ENCODE measurements at places on chromosomes 12 and 14. TPM values are rescaled to one million over a fixed set of nuclear protein-coding genes. Genes with fewer than 3 reads are reported as not detected.

- no peaks in the 10 kb centered on the region for H3K4me1 ChIP-seq
- DNase-seq = peak; percentile 19
- no peak overlapping the region for H3K4me3 ChIP-seq
- H3K36me3 ChIP-seq = no peaks in the 10 kb centered on the region
These were observed 120.9 kb downstream of the TMEM132C start for GRCh38 chr12:128387811-128388422.

DNA sequence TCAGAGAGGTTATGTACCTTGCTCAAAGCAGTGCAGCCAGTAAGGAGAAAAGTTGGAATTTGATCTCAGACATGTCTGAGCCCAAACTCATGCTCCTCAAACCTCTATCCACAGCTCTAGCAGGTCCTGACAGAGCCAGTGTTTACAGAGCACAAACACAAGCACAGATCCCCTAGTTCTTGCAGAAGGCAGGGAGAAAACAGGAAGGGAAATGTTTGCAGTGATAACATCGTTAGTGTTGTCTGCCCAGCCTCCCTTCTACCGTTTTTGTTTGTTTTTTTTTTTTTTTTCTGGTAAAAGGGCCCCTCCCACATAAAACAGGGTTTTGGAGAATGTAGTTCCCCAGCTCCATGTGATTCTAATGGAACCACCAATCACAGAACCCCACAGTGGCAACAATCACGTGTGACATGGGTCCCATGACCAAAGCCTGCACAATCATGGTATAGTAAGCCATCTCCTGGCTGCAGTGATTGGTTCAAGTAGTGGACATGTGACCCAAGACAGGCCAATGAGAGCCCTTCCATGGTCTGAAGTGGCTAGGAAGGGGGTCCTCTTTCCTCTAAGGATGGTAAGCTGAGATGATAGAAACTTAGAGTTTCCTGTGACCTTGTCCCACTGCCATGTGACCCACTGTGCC, 513.4 kb downstream of the MED13L start:
- H3K27ac ChIP-seq = no peak overlapping the region
- DNase-seq = no peak
- no peak overlapping the region for H3K4me3 ChIP-seq
- no peaks in the 10 kb centered on the region for H3K36me3 ChIP-seq

DNA sequence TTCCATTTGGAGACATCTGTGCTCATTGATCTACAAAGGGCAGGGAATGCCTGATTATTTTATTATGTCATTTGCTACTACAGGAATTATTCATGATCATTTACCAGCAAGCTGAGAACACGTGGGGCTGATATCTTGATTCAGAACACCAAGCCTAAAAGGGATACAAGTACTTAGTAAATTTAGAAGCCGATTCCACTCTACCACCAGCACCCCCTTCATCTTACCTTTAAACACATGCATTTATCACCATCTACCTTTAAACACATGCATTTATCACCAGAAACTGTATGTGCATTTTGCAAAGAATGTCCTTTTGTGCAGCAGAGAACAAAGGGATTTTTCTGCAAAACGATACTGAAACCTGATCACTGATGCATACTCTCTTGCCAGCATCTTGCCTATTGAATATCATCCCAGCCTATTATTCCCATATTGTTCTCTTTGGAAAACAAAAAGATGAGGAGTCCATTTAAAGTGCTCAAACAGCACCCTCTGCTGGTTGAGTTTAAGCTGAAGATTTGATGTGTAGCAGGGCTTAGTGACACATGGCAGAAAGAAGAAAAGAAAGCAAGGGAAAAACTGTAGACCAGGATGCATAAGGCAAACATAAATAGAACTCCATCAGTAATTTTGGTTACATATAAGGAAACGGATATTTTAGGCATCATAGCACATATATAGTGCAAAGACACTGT, 132.6 kb upstream of the PLEKHG7 start:
- H3K27ac ChIP-seq = no peak overlapping the region
- peaks cover 22% of the 10 kb centered on the region for H3K4me1 ChIP-seq
- no peaks in the 10 kb centered on the region for H3K27me3 ChIP-seq
- peak; percentile 69 for DNase-seq
- H3K36me3 ChIP-seq = no peaks in the 10 kb centered on the region
- no peak overlapping the region for H3K4me3 ChIP-seq

DNA sequence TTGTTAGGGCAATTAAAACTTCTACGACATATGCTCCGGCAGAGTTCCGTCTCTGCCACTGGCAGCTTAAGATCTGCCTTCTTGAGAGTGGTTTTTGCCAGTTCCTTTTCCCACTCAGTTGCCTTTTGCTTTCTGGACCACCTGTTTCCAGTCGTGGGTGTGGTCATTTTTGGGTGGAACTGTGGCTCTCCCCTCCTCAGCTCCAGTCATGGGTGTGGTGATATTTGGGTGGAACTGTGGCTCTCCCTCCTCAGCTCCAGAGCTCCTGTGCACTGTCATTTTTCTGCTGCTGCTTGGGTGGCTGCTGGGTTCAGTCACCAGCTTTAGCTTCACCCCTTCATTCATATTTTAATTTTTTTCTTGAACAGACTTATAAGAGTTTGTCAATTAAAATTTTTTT, 25.3 kb downstream of the WDR20 start:
- H3K27me3 ChIP-seq = no peaks in the 10 kb centered on the region
- no peak for DNase-seq
- H3K4me1 ChIP-seq = peaks cover 20% of the 10 kb centered on the region
- peaks cover 8% of the 10 kb centered on the region for H3K36me3 ChIP-seq

GRCh38 chr12:39875721-39876120, 230.2 kb downstream of the SLC2A13 start:
- no peak overlapping the region for H3K27ac ChIP-seq
- no peaks in the 10 kb centered on the region for H3K36me3 ChIP-seq
- H3K4me1 ChIP-seq = no peaks in the 10 kb centered on the region
- H3K27me3 ChIP-seq = no peaks in the 10 kb centered on the region
- H3K4me3 ChIP-seq = no peak overlapping the region

DNA sequence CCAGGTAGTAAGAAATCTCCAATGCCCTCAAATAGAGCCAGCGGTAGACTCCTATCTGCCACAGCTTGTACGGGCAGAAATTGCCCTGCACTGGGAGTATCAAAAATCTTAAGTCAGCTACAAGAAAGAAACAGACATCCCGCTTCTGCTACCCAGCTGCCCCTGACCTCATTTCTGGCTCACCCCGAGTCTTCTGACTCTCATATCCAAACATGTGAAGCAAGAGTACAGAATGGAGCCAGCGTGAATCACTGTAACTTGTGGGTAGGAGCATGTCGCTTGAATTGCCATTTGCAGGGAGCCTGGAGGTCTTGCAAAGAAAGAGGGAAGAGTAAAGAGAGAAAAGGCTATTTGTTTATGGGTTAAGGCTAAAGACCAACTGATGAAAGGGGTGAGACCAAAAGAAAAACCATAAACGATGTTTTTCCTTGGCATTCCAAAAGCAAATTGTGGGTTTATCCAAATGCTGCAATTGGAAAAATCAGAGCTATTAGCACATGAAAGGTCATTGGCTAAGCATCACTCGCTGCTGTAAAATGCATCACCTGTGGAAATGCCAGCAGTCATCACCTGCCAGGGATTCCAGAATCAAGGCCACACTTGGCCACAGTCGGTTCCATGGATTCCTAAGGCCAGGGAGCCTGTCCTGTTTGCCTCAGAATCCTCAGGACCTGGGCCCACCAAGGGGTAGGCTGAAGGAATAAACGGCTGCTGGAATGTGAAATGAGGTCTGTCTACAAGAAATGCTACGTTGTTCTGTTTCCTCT, 86.6 kb downstream of the FOXN3 start:
- H3K27me3 ChIP-seq = no peaks in the 10 kb centered on the region
- H3K4me3 ChIP-seq = no peak overlapping the region
- H3K36me3 ChIP-seq = no peaks in the 10 kb centered on the region
- peaks cover 10% of the 10 kb centered on the region for H3K4me1 ChIP-seq
- H3K27ac ChIP-seq = no peak overlapping the region
- no peak for DNase-seq

DNA sequence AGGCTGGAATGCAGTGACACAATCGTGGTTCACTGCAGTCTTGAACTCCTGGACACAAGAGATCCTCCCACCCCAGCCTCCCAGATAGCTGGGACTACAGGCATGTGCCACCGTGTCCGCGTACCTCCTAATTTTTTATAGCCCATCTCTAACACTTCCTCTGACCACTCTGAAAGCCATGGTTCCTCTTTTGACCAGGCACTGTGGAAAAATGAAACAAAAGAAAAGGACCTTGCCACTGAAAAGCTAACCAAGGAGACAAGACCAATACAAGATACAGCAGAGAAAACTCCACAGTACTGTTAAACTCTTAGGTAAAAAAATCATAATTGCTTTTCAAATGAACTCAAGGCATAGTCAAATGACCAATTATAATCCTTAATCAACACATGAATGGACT, 233.3 kb downstream of the NEDD1 start:
- no peak overlapping the region for H3K4me3 ChIP-seq
- no peak for DNase-seq
- no peaks in the 10 kb centered on the region for H3K36me3 ChIP-seq
- H3K27me3 ChIP-seq = no peaks in the 10 kb centered on the region
- H3K27ac ChIP-seq = no peak overlapping the region

GRCh38 chr14:34251662-34252061, 210.4 kb downstream of the SPTSSA start:
- H3K36me3 ChIP-seq = no peaks in the 10 kb centered on the region
- H3K4me3 ChIP-seq = no peak overlapping the region
- H3K27ac ChIP-seq = no peak overlapping the region
- H3K4me1 ChIP-seq = no peaks in the 10 kb centered on the region
- no peak for DNase-seq
- no peaks in the 10 kb centered on the region for H3K27me3 ChIP-seq

DNA sequence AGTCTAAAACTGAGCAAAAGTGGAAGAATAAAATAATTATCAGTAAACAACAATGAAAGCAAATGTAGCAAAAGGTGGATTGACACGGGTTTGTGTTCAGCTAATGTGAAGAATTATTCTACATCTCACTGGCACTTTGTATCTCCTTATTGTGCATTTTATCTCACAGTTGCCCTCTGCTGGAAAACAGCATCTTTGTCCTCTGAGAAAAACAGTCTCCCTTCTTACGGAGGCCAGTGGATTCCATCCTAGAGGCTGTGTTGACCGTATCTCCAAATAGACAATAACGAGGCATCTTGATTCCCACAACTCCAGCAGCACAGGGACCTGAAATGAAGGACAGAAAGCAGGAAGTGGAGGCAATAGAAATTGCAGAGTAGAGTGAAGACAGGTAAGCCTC, 51.3 kb upstream of the PLBD1 start:
- no peak overlapping the region for H3K4me3 ChIP-seq
- peak; percentile 3 for DNase-seq
- no peaks in the 10 kb centered on the region for H3K36me3 ChIP-seq

DNA sequence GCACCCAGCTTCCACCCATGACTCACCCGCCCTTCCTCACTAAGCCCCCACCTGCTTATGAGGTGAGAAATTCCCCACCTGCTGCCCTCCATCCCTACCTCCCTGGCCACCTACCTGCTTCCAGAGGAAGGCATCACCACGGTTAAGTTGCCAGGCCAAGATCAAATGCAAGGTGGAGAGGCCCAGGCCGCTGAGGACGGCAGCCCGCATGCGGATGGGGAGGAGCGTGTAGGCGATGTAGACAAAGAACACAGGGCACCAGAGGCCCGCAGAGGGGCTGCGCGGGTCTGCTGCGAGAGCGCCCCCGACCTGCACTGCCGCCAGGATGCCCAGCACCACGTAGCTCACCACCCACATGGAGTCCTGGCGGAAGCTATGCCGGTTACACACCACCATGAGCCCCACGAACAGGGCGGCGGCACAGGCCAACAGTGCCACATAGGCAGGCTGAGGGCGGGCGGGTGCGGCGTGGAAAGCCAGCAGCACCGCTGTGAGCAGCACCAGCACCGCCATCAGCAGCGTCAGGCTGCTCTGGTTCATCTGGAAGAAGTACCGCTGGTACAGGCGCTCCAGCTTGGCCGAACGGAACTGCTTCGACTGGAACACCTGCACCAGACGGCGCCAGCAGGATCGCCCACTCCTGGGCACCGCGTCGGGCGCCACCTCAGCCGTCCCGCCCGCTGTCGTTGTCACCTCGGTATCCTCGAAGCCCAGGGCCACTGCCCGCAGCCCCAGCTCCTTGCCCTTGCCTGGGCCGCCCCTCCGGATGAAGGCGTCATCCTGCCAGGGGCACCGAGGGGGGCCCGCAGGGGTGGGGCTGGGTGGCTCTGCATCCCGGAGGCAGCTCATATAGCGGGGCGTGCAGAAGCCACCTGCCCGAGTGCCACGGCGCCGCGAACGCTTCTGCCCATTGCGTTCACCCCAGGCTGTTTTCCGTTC, 6.2 kb downstream of the ADCY6 start:
- H3K27ac ChIP-seq = no peak overlapping the region
- peaks cover 1% of the 10 kb centered on the region for H3K27me3 ChIP-seq
- H3K4me3 ChIP-seq = no peak overlapping the region
- no peak for DNase-seq
- no peaks in the 10 kb centered on the region for H3K4me1 ChIP-seq

DNA sequence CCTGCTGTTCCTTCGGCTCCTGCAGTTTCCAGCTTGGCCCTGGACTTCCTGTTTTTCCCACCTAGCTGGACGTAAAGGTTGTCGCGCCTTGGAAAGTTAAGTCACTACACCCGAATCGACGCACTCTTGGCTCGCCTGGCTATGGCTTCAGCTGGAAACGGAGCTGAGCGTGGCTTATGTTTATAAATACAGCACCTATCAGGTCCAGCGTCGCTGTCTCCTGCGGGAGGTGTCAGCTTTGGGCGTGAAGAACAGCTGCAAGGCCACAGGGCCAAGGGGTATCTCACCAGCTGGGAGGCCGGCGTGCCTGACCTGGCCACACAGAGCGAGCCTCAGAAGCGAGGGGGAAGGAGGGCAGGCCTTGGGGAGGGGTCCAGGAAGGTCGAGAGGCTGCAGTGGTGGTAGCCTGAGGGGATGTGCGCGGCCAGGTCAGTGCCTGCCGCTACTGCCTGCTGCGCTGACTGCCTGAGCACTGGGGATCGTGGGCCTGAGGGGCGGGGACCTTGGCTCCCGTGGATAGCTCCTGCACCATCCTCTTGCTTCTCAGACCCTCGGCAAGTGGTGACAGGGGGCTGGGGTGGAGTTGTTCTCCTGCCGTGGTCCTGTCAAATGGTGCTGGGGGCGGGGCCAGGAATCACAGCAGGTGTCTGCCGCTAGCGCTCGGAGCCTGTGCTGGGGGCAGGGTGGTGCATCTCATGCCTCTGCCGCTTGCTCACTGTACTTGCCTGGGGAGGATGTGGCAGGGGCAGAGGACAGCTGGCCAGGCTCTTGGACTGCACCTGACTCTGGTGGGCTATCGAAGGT, 12.5 kb downstream of the PACS2 start:
- H3K27me3 ChIP-seq = no peaks in the 10 kb centered on the region
- no peak overlapping the region for H3K27ac ChIP-seq
- no peak for DNase-seq
- H3K36me3 ChIP-seq = no peaks in the 10 kb centered on the region

- no peaks in the 10 kb centered on the region for H3K27me3 ChIP-seq
- H3K4me1 ChIP-seq = no peaks in the 10 kb centered on the region
- peaks cover 80% of the 10 kb centered on the region for H3K36me3 ChIP-seq
These were observed 56.9 kb downstream of the HSP90AA1 start for GRCh38 chr14:102029956-102030355.

GRCh38 chr12:5923751-5924150, 21.3 kb downstream of the ANO2 start:
- no peaks in the 10 kb centered on the region for H3K27me3 ChIP-seq
- no peaks in the 10 kb centered on the region for H3K4me1 ChIP-seq
- no peak overlapping the region for H3K27ac ChIP-seq
- DNase-seq = no peak
- H3K36me3 ChIP-seq = no peaks in the 10 kb centered on the region
- H3K4me3 ChIP-seq = no peak overlapping the region

The ADAM20 gene
- polyA plus RNA-seq = not detected

The GALNT8 gene
- polyA plus RNA-seq = 3.2 TPM

The PLBD1 gene
- not detected for polyA plus RNA-seq

The SYCP3 gene
- 0.14 TPM for polyA plus RNA-seq

The ASB2 gene
- polyA plus RNA-seq = 4.8 TPM

The C14orf132 gene
- polyA plus RNA-seq = 0.29 TPM

The FOXA1 gene
- polyA plus RNA-seq = not detected
